ENCODE measurements at places on chromosomes 7 and 10. TPM values are rescaled to one million over a fixed set of nuclear protein-coding genes. Genes with fewer than 3 reads are reported as not detected.

GRCh38 chr10:33917069-33917780 lies 582.8 kb upstream of the NRP1 start:
- no peak for DNase-seq

GRCh38 chr10:29254123-29255046 lies 34.5 kb upstream of the LYZL1 start:
- DNase-seq, result no peak

The TUBAL3 gene
- total RNA-seq, result not detected

- no peak for DNase-seq
Observed at GRCh38 chr10:86668297-86669165, at the start of gene LDB3. Gene LDB3, plus strand, starts transcription at chr10:86668511. Its CDS starts 181 bp downstream, at chr10:86668692.

The SUN3 gene
- total RNA-seq, result not detected

The NOC3L gene
- 43.6 TPM for total RNA-seq

The MTPN gene
- total RNA-seq, result 118 TPM

DNA sequence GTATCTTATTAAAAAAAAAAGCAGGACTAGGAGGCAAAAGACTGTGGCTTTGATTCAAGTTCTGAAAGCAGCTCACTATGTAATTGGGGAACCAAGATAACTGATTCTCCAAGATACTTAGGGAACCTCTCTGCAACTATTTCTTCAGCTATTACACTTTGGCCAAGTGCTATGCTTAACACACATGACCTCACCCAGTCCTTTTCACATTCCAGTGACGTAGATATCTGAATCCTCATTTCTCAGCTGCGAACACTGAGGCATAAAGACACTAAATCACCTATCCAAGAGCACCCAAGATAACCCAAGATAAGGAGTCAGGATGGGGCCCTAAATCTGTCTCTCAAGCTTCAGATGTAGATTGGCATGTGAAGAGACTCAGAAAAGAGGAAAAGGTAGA lies 133.6 kb downstream of the GLI3 start:
- DNase-seq, result no peak

DNA sequence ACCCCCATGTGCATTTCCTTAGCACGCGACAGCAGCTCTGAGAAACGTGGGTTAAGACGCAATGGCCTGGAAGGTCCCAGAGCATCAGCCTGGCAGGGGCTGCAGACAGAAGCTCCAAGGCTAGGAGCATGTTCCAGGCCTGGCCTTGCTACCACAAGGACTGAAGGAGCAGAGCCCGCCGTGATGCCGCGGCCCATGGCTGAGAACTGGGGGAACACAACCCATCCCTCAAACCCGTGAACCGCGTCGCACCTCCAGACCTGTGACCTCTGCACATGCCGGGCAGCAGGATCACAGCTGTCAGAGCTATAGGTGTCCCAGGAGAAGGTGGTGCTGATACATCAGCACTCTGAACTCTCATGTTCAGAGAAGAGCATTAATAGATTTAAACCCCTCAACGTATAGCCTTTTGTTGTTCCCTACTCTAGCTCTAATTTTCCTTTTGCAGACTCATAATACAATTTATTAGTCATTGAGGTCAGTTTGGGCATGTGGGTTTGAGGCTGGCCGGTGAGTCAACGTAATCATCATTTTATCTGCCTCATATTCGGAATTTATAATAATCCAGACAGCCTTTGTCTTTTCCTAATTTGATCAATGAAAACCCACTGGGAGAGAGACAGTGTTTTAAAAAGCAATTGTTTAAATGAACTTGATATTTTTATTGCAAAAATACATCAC lies 222.5 kb upstream of the TCERG1L start:
- no peak for DNase-seq

GRCh38 chr7:85928500-85928899 lies 715.2 kb upstream of the GRM3 start:
- DNase-seq, result no peak

GRCh38 chr7:79176859-79177477 lies 276.5 kb downstream of the MAGI2 start:
- DNase-seq, result no peak

GRCh38 chr7:152756116-152756515 lies 3.4 kb upstream of the ACTR3B start:
- no peak for DNase-seq
